ENCODE measurements at places on chromosomes 5 and 9.

GRCh38 chr5:130549884-130550561, 615.0 kb downstream of the HINT1 start:
- no peak for DNase-seq

DNA sequence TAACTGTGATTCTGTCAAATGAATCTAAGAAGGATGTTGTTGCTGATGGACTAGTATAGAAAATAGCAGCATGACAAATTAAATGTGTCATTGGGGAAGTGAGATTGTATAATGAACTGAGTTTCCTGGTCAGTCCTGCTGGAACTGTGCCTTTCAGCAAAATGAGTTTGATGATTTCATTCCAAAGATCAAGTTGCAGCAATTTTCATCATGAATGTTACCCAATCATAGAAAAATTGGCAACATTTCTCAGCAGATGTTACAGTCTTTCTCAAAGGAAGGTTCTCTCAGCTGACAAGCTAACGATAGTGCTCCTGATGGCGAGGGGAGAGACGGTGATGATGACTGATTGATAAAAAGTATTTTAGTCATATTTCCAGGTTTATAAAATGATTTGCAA, 10.7 kb downstream of the PCDHAC2 start:
- DNase-seq, result no peak

DNA sequence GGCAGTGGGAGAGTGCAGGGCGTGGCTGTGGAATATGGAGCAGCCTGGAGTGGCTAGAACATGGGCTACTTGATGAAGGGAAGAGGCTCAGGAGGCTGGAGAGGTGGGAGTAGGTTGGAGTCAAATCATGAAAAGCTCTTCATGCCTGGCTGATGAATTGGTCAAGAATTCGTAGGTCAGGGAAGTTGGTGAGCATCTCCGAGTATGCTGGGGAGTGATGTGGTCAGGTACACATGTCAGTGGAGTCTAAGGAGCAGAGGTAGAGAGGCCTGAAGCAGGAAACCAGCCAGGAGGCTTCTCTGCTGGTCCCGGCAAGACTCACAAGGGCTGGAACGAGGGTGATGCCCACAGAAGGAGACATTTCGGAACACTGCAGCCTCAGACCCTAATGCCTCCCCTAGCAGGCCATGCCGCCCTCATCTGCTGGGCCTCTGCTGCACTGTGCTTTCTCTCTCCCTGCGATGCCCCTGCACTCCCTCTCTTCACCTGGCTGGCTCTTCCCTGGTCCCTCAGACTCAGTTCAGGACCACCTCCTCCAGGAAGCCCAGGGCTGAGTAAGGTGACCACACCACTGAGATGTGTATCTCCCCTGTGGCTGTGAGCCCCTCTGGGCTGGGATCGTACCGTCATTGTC, 33.6 kb downstream of the TMOD1 start:
- no peak for DNase-seq

GRCh38 chr5:120609570-120609969, 145.5 kb downstream of the PRR16 start:
- DNase-seq, result no peak

DNA sequence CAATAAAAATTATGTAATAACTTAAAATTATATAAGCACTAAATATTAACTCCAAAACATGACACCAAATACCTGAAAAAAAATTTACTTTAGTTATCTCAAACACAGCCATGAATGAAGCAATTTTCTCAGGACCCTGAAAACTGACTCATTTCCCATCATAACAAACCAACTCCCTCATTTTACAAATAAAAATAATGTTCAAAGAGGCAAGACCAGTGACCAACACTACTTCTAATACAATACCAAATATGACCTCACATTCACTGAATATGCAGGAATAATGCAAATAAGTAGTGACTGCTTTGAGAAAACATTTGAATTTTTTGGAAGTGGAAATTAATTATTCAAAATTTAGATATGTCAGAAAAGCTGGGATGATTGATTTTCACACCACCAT, 21.6 kb downstream of the FBLL1 start:
- DNase-seq, result no peak

DNA sequence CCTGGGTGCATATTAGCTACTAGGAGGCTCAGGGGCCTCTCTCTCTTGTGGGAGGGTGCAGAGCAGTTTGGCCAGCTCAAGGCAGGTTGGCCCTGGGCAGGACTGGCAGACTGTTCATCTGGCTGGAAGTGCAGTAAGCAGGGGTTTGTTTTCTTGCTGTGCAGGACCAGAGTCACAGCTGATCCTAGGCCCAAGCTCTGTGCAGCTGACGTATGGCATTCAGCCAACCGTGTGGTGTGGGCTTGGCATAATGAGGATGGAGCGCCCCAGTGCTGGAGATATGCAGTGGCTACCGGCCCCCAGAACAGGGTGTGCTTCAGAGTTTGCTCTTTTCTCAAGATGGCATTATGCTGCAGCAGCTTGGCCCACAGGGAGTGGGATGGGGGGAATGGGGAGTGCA, 31.0 kb upstream of the PHF24 start:
- no peak for DNase-seq

Measured in activated CD4-positive, alpha-beta T cell treated with anti-CD3 and anti-CD28 coated beads, Interleukin-2, Interleukin-6, amounts not matched to agents 100 ng/mL and 50 ng/mL, durations not matched to agents 16 hours and 8 hours (primary cell).